WERI-Rb-1 (cell line): ENCODE measurements at places on chromosomes 2 and 18.
A peak's percentile ranks its signal among the peaks of the same experiment; 100 is the strongest.

DNA sequence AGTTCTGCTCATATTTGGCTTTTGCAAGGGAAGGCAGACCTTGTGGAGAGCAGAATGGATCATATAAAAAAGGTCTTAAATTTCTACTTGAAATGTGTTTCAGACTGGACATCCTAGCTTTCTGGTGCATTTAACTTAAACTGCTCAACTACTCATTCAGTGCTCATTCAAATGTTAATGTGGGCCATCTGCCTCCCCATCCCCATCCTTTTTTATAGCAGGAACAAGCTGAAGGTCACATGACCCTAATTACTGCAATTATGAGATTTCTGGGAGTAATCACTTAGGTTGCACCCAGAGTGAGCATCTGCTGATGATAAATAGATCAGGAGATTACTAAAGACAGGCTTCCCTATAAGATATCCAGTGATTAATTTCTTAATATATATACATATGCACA lies 96.1 kb downstream of the MAP2 start:
- peak; percentile 53 for DNase-seq

GRCh38 chr2:164992818-164993217 lies 37.5 kb upstream of the SLC38A11 start:
- DNase-seq: peak; percentile 46

GRCh38 chr2:64989982-64990614 lies 899 bp downstream of the SLC1A4 start:
- peak; percentile 23 for DNase-seq

GRCh38 chr2:167890739-167891138 lies 356.7 kb downstream of the STK39 start:
- DNase-seq: no peak

- DNase-seq: no peak
Measured at GRCh38 chr2:28172114-28172898, 220.4 kb upstream of the FOSL2 start.
